Kidney glomerular epithelial cell (primary cell): ENCODE measurements at places on chromosomes 3 and 15.

DNA sequence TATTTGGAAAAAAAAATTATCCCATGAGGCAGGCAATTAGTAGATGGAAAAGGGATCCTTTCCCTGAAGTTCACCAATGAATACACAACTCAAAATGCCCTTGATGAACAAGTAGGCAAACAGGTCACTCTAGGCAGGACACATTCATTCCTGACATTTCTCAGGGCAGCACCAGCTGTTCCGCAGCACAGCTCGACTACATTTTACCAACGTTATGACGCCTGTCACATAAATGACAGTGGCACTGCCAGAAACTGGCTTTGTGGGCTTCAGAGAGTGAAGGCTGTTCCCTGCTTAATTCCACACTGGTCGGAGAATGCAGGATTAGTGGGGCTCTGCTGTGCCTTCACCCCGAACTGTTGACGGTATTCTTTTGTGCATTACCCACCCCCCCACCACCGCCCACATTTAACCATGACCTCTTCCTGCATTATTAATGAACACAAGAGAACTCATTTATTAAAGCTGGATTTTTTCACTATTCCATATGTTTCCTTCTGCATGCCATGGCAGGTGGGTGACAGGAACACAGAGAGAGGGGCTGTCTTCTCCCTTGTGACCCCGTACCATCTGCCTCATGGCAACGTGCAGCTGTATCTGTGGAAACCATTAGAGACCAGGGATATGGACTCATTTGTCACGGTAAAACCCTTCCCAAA, 197.6 kb downstream of the PDZRN3 start:
- no peak for DNase-seq

- DNase-seq, result peak; percentile 98
Measured at GRCh38 chr15:69760890-69761568, 308.4 kb downstream of the RPLP1 start.

- DNase-seq, result no peak
Measured at GRCh38 chr3:165462636-165463334, 266.6 kb upstream of the SLITRK3 start.

DNA sequence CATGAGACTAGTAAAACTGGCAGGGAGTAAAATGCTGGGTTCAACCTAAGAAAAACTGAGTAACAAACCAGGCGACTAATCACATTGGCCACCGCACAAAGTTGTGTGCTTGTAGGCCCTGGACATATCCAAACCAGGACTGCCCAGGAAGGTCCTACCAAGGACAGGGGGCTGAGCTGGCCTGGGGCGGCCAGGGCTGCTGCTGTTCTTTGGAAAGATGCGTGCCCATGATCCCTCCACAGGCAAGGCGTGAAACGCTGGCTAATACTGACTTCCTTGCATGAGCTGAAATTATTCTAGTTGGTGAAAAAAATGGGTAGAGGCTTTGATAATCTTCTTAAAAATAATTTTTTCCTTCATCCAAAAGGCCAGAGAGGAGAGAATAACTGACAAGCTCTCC, 56.9 kb upstream of the ADCY5 start:
- no peak for DNase-seq

DNA sequence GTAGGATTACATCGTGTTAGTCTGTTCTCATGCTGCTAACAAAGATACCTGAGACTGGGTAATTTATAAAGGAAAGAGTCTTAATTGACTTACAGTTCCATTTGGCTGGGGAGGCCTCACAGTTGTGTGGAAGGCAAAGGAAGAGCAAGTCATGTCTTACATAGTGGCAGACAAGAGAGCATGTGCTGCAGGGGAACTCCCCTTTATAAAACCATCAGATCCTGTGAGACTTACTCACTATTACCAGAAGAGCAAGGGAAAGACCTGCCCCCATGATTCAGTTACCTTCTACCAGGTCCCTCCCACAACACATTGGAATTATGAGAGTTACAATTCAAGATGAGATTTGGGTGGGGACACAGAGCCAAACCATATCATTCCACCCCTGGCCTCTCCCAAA, 3.4 kb downstream of the SLC25A26 start:
- no peak for DNase-seq

DNA sequence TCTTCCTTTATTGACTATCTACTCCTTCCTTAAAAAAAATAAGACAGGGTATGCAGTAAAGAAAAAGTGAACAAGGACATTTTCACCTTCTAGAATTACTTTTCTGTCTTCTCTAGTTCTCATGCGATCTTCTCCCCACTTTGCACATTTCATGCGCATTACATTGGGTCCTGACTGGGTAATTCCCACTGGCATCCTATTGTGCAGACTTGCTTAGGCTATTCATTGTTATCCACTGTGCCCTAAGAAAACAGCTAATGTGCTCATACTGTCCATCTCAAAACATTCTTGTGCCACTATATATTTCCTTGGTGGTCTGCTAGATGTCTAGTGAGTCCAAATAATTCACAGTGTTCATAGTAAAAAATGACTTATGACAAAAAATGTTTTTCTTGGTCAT, 447.4 kb upstream of the ROBO1 start:
- no peak for DNase-seq

- no peak for DNase-seq
Measured at GRCh38 chr15:31314380-31314779, 12.3 kb upstream of the KLF13 start.

- no peak for DNase-seq
Measured at GRCh38 chr3:149763565-149764195, 11.4 kb upstream of the COMMD2 start.
